ENCODE measurements at places on chromosomes 12 and 14.
A peak's percentile ranks its signal among the peaks of the same experiment; 100 is the strongest.

GRCh38 chr12:56061982-56062381 is 18.0 kb upstream of the ERBB3 start:
- DNase-seq, result no peak

GRCh38 chr12:98343002-98343567 is 172.3 kb upstream of the TMPO start:
- no peak for DNase-seq

DNA sequence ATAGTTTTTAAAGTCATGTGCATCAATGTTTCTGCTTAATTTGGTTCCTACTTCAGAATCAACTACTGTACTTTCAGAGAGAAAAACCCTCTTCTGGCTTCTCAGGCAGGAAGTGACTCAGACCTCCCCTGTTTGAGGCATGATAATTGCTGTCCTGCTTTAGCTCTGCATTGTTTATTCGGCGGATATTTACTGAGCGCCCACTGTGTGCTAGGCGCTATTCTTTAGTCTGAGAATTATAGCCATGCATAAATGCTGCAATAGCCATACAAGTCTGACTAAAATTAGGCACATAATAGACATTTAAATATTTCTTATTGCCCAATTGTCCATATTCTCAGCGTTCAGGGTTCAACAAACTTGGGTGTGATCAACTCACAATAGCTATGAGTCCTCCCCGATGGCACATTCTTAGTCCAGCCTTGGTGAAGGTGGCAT is 6.1 kb upstream of the AMIGO2 start:
- no peak for DNase-seq

DNA sequence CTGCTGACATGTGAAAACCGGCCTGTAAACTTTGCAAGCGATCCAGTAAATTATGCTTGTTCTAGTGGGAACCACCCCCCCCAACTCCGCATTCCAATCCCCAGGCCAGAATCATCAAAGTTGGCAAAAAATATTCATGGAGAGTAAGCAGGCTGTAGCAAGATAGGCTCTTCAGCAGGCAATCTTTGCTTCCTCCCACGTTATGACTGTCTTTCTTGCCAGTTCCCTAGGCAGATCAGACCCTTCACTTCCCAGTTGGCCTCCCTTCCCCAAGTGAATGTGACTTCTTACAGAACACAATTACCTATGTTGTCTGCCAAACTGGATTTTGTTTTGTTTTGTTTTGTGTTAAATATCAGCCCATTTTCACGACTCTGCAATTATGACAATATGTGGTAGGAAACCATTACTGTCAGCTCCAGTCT is 1.2 kb upstream of the PTGER2 start:
- no peak for DNase-seq

- DNase-seq, result no peak
Measured at GRCh38 chr12:115867854-115868253, 409.6 kb downstream of the MED13L start.

- no peak for DNase-seq
Measured at GRCh38 chr12:18160901-18161300, 70.9 kb upstream of the RERGL start.

GRCh38 chr14:103089386-103090335 is 4.9 kb upstream of the EXOC3L4 start:
- no peak for DNase-seq

DNA sequence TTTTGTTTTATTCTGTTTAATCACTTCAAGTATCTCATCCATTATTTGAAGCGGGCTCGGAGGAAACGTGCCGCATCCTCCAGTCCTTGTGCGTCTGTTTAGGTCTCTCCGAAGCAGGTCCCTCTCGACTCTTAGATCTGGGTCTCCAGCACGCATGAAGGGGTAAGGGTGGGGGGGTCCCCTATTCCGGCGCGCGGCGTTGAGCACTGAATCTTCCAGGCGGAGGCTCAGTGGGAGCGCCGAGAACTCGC is 311 bp upstream of the LGR5 start:
- no peak for DNase-seq

DNA sequence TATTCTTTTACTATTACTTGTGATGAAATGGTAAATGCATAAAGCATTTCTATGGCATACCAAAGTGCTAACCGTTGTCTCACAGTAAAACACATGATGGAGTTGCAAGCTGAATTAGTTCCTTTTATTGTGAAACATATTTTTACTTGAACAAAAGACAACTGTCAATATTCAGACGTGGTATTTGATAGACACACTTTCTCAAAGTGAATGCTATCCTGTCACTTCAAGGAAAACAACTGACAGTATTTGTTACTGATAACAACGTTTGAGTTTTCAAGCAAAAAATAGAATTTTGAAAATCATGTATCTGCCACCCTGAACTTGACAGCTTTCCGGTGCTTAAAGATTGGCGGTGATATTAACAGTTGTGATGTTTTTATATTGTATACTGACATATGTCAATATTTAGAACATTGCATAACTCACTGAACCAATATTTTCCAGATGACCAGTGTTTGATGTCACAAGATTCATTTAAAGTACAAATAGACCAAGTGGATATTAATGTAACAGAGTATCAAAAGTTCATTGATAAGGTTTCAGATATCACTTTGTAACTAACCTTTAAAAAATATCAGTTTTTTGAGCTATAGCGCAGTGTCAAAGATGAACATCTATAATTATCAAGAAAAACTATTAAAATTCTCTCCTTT is 153.4 kb upstream of the AEBP2 start:
- DNase-seq, result no peak

- DNase-seq, result no peak
Measured at GRCh38 chr12:3884671-3885070, 11.5 kb upstream of the PARP11 start.

DNA sequence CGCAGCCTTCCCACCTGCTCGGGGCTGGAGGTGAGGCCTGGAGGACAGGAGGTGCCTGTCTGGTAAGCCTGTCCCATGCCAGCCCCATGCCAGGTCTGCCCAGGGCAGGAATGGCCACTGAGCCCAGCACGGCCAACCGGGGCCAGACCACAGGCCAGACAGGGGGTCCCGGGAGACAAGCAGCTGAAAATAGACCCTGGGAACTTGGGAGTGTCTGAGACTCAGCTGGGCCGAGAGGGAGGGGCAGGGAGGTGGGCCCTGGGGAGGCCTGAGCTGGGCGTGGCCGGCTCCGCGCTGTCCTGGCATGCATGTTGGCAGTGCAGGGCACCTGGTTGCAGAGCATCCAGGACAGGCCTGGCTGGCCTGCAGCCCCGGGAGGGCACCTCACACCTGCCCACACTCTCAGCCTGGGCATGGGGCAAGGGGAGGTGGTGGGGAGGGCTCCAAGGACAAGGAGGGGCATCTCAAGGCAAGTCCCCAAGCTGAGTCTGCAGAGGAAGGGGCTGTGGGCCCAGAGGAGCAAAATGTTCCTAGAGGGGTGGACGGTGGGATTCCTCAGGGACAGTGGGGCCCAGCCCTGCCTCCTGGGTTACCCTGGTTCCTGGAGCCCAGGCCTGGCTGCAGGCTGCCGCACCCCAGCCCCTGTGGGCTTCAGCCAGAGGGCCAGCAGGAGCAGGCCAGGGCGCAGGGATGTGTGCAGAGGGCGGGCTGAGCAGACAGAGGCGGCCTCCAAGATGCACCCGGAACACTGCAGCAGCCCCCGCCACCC is 3.2 kb upstream of the CRIP1 start:
- no peak for DNase-seq

- DNase-seq, result no peak
Measured at GRCh38 chr14:104477117-104477623, 102.4 kb upstream of the C14orf180 start.

DNA sequence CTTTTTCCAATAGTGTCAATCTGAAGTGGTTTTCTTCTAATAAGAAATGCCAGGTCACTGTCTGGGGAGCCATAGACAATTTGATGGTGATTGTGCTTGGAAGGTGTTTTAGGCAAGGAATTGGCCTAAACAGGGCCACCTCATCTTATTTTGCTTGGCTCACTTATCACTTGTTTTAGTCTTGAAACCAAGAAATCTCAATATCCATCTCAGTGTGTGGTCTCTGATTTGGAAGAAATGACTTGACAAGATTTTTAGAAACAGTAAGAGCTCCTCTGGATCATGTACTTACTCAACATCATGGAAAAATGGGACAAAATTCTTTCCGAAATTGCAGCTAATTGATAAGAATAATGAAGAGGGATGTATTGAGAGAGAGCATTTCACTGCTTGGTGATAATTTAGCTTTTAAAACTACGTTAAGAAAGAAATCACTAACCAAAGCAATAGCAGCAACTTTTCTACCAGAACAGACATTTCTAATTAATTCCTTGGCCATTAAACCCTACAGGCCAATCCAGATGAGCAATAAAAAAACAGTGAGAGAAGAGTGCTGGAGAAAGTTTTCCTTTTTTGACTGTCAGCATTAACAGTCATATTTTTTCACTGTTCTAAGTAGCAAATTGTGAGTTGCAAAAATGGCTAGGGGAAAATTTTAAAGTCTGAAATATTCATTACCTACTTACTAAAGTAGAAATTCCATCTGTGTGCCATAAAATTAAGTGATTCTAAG is 157.3 kb downstream of the AEBP2 start:
- no peak for DNase-seq

- no peak for DNase-seq
Measured at GRCh38 chr12:108819920-108820706, 37.3 kb downstream of the SSH1 start.

DNA sequence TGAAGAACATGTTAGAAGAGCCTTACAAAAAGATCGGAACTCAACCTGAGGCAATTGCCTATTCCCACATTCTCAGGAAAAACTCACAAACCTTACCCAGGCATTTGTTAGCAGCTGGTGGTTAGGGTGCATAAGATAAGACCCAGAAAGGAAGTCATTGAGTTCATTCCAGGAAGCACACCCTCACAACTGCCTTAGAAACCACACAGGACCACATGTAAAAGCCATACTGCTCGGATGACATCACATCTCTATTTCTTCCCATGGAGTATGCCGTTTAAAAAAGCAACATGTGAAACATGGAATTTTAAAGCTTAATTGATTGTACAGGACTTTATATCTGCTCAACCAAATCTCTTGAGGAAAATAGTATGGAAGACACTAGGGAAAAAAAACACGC is 411.2 kb downstream of the DAD1 start:
- DNase-seq, result no peak

DNA sequence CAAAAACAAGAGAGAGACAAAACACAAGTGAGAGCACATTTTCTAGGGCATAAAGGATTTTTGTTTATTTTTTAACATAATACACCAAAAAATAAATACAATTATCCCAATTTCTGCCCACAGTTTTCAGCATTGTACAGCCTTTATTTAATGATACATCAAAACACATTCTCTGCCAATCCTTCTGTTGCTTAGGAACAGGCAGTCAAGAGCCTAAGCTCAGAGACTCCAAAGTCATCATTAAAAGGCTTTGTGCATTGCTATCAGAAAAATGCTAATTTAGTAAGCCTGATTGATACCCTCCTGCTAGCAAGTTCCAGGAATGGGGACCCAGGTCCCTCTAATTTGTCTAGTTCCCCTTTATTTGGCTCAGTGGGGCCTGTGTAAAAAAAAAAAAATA is 536.5 kb downstream of the RPS29 start:
- no peak for DNase-seq

GRCh38 chr12:53381731-53382630 is 2.0 kb downstream of the SP1 start:
- DNase-seq, result peak; percentile 77

- DNase-seq, result no peak
Measured at GRCh38 chr12:109222496-109222895, 86.6 kb downstream of the FOXN4 start.

- DNase-seq, result no peak
Measured at GRCh38 chr12:75698052-75698451, 186.6 kb upstream of the KRR1 start.

DNA sequence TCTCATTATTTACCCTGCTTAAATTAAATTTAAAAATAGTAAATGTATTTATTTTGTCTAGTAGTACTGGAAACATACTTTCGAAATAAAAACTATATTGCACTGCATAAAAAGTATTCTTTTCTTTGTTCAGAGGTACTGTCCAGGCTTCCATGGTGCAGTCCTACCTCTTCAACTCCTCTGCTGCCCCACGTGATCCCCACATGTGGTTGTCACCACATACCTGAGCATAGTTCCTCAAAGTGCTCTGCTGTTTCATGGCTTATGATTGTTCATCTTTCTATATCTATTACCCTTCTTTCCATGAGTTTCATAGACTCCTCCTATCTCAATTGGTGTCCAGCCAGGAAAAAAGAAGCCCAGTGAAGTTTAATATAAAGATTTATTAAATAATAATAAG is 317.5 kb upstream of the OR4E1 start:
- no peak for DNase-seq

DNA sequence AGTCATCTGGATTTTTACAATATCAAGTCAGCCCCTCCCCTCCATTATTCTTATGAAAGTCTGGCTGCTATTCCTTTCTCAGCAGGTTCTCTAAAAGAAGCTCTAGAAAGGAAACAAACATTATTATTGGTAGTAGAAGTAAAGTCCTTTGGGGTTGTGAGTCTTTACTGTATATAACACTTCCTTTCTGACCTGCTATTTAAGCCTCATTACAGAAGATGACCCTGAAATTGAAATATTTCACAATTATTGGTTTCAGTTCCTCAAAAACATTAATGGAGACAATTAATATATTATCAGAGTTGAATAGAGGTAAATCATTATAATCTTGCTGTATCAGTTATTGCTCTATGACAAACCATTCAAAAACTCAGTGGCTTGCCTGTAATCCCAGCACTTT is 19.3 kb downstream of the PLEKHA5 start:
- DNase-seq, result no peak

DNA sequence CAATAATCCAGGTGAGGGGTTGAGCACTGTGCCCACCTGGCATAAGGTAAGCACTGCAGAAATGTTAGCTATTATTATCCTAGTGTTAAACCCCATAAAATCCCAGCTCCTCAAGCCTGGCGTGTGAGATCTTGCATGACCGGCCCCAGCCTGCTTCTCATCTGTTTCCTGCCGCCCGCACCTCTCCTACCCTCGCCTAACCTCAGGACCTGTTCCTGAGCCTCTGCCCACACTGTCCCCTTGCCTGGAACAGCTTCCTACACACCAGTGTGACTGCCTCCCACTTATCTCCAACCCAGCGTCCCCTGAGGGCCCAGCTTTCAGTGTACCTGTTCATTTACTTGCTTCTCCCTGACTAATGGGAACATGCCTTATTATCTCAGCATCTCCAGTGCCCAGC is 24.7 kb downstream of the ISCA2 start:
- no peak for DNase-seq

DNA sequence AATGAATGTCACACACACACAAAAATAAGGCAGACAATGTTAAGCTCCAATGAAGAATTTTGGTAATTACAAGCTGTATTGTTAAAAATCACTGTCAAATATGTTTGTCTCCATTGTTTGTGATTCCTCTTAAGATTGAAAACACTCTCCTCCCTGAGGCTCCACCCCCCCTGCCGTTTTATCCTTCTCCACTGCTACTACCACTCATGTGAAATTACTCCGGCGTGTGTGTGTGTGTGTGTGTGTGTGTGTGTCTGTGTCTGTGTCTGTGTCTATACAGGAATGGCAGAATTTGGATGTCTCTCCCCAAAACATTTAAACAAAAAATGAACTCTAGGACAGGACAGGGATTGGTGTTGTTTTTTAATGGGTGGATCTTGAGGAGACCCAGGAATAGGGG is 365.1 kb upstream of the DIO2 start:
- DNase-seq, result no peak

All from RWPE2 (cell line).